GM23338 (cell line): ENCODE measurements at places on chromosomes 6 and 20. TPM values are rescaled to one million over a fixed set of nuclear protein-coding genes. Genes with fewer than 3 reads are reported as not detected.

Gene METTL24
- total RNA-seq: 0.35 TPM in 1 of 2 replicates, not detected in the other

Gene TNFRSF6B
- total RNA-seq: 0.28 and 3.8 TPM in 2 replicates

Gene HLA-DRB1
- 0.38 and 0.74 TPM in 2 replicates for total RNA-seq

Gene NQO2
- total RNA-seq: 117 and 125 TPM in 2 replicates

Gene NMBR
- total RNA-seq: not detected in 2 replicates

Gene BEND3
- 30.5 and 33.7 TPM in 2 replicates for total RNA-seq

Gene PIM1
- 64.0 and 74.2 TPM in 2 replicates for total RNA-seq

Gene KIF13A
- 28.2 and 32.8 TPM in 2 replicates for total RNA-seq

Gene NKAIN2
- 1.1 TPM in 1 of 2 replicates, not detected in the other for total RNA-seq

Gene GABRR2
- 0.39 TPM in 1 of 2 replicates, not detected in the other for total RNA-seq

Gene ETV7
- total RNA-seq: 0.19 and 1.2 TPM in 2 replicates

Gene HUS1B
- 3.9 and 7.0 TPM in 2 replicates for total RNA-seq

Gene HSPA12B
- total RNA-seq: 6.4 and 6.5 TPM in 2 replicates

Gene NINL
- total RNA-seq: 22.9 and 31.2 TPM in 2 replicates

Gene PCSK2
- total RNA-seq: 0.54 and 1.1 TPM in 2 replicates

Gene SIRPD
- not detected in 2 replicates for total RNA-seq

Gene NKX2-4
- 0.35 and 2.1 TPM in 2 replicates for total RNA-seq

Gene RAET1E
- not detected in 2 replicates for total RNA-seq

Gene SOX18
- 0.21 TPM in 1 of 2 replicates, not detected in the other for total RNA-seq

Gene NFATC2
- 0.39 and 0.59 TPM in 2 replicates for total RNA-seq

Gene FAXC
- 10.5 and 18.3 TPM in 2 replicates for total RNA-seq

Gene NOTCH4
- 2.8 and 3.5 TPM in 2 replicates for total RNA-seq

Gene SCAF8
- 37.9 and 40.8 TPM in 2 replicates for total RNA-seq

Gene SMOC2
- 5.1 and 6.5 TPM in 2 replicates for total RNA-seq

Gene BFSP1
- 4.9 and 5.0 TPM in 2 replicates for total RNA-seq

Gene PACSIN1
- total RNA-seq: 6.2 and 8.7 TPM in 2 replicates

Gene SLC22A3
- total RNA-seq: 2.4 and 3.2 TPM in 2 replicates

Gene BNIP5
- total RNA-seq: not detected in 2 replicates

Gene PAK5
- 1.1 and 1.2 TPM in 2 replicates for total RNA-seq

Gene LST1
- not detected in 2 replicates for total RNA-seq

Gene TCF21
- total RNA-seq: 0.08 and 0.17 TPM in 2 replicates

Gene TSPO2
- not detected in 2 replicates for total RNA-seq

Gene HLA-DMA
- 3.5 and 5.2 TPM in 2 replicates for total RNA-seq

Gene RAMACL
- total RNA-seq: 4.0 and 4.2 TPM in 2 replicates

Gene RAB32
- 4.8 and 10.4 TPM in 2 replicates for total RNA-seq

Gene CST2
- total RNA-seq: not detected in 2 replicates

Gene ACSS2
- 43.4 and 49.3 TPM in 2 replicates for total RNA-seq

Gene SNAI1
- 2.9 and 4.2 TPM in 2 replicates for total RNA-seq

Gene TTK
- 78.5 and 79.6 TPM in 2 replicates for total RNA-seq

Gene KHDC1L
- not detected in 2 replicates for total RNA-seq

Gene REM1
- total RNA-seq: 0.28 TPM in 1 of 2 replicates, not detected in the other

Gene COL10A1
- total RNA-seq: 0.28 TPM in 1 of 2 replicates, not detected in the other

Gene CYP21A2
- not detected in 2 replicates for total RNA-seq

Gene MRAP2
- total RNA-seq: 10.2 and 13.5 TPM in 2 replicates

Gene CRIP3
- 18.8 and 22.0 TPM in 2 replicates for total RNA-seq

Gene NHLRC1
- 1.0 and 1.1 TPM in 2 replicates for total RNA-seq

Gene FILIP1
- total RNA-seq: 3.4 and 3.7 TPM in 2 replicates

Gene WTAP
- 108 and 110 TPM in 2 replicates for total RNA-seq

Gene GRM1
- 0.39 and 0.63 TPM in 2 replicates for total RNA-seq

Gene C6orf118
- 0.35 and 0.50 TPM in 2 replicates for total RNA-seq

Gene SRC
- 25.9 and 34.6 TPM in 2 replicates for total RNA-seq

Gene HAO1
- total RNA-seq: not detected in 2 replicates

Gene PPP1R16B
- total RNA-seq: 11.5 and 12.0 TPM in 2 replicates
